ENCODE measurements at places on chromosomes 11 and 22.

DNA sequence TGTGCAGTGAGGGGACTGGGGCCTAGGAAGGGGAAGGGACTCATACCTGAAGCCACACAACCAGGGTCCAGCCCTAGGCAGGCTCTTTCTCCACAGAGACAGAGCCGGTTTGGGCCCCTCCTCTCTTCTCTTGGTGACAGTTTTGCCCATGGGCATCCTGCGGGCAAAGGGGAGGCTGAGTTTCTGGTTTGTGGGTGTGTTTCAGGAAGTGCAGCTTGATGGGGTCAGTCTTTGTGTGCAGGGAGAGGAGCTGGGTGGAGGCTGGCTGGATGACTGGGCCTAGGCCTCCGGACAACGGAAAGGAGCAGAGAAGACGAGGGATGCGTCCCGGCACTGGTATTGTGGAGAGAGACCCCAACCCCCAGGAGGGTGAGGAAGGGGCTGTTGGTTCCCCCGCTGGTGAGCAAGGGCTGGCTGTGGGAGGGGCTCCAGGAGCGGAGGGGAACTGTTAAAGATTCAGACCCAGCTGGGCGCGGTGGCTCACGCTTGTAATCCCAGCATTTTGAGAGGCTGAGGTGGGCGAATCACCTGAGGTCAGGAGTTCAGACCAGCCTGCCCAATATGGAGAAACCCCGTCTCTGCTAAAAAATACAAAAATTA lies 23.4 kb upstream of the CELSR1 start:
- no peak for DNase-seq

- no peak for DNase-seq
These were observed 5.6 kb upstream of the MS4A7 start for GRCh38 chr11:60372767-60373166.

DNA sequence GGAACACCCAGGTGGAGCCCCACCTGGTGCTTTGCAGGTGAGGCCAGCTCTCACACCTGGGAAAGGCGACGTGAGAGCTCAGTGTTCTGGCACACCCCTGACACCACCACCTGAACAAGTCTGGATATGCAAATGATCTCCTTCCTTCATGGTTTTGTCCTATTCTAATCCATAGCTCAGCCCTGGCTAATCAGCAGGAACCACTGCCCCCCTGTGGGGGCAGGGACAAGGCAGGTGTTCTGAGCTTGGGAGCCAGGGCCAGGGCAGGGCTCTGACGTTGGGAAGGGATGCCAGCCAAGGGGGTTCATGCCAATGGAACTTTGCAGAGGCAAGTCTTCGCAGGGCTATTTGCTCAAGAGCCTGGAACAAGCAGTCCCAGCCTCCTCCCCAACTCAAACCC lies 144.2 kb downstream of the TRIM29 start:
- no peak for DNase-seq

- no peak for DNase-seq
These were observed 61.5 kb downstream of the BTG4 start for GRCh38 chr11:111450480-111451320.

DNA sequence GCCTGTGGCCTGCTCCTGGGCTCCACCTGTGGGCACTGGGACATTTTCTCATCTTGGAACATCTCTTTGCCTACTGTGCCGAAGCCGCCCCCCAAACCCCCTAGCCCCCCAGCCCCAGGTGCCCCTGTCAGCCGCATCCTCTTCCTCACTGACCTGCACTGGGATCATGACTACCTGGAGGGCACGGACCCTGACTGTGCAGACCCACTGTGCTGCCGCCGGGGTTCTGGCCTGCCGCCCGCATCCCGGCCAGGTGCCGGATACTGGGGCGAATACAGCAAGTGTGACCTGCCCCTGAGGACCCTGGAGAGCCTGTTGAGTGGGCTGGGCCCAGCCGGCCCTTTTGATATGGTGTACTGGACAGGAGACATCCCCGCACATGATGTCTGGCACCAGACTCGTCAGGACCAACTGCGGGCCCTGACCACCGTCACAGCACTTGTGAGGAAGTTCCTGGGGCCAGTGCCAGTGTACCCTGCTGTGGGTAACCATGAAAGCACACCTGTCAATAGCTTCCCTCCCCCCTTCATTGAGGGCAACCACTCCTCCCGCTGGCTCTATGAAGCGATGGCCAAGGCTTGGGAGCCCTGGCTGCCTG lies 1.4 kb downstream of the SMPD1 start:
- no peak for DNase-seq

GRCh38 chr11:92380882-92381281 lies 156.3 kb downstream of the FAT3 start:
- DNase-seq = peak; percentile 68

DNA sequence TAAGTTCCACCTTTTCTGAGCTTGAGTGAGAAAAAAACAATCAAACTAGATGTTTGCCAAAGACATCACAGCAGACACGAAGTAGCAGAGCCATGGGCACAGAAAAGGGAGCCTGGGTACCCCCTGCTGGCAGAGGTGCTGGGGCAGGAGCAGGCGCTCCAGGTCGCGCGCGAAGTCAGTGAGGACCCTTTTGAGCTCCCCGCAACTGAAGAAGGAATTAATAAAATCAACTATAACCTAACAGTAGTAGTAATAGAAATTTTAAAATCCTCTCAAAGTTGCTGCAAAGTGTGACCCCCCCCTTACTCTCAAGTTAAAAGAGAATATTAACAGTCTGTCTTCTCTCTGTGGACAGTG lies 20.0 kb upstream of the PARVB start:
- no peak for DNase-seq

DNA sequence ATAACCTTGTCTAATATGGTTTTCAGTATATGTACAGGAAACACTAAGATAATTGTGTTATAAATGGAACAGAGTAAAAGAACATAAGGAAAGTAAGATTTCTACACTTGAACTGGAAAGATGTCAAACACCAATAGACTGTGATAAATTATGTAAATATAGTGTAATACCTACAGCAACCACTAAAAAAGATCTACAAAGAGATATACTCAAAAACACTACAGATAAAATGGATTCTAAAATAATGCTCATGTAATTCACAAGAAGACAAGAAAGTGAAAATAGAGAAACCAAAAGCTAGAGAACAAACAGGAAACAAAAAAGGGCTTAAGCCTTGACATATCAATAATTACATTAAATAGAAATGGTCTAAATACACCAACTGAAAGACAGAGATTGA lies 30.9 kb downstream of the DEUP1 start:
- DNase-seq = no peak

- DNase-seq = no peak
These were observed 96.4 kb upstream of the LDLRAD3 start for GRCh38 chr11:35847473-35847872.

DNA sequence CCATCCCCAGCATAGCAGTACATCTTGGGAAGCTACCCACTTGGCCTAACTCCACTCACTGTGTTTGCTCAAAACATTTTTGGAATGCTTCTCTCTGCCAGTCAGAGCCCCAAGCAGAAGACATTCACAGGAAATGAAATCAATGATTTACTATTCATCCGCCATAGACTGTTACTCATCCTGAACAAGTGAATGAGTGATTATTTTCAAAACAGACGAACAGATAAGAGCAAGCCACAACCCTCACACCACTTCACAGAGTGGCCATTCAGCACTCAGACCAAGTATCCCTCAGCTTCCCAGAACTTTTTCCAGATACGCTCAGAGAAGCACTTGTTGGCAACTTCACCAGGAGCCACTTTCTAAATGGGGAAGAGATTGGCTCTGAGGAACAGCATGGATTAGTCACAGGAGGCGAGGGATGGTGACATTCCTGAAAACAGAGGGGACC lies 13.0 kb upstream of the UBASH3B start:
- DNase-seq = peak; percentile 93

- DNase-seq = no peak
These were observed 6.5 kb downstream of the RIBC2 start for GRCh38 chr22:45420011-45420410.

- no peak for DNase-seq
These were observed 3.3 kb downstream of the SPATA19 start for GRCh38 chr11:133842053-133842452.

GRCh38 chr11:12544986-12545775 lies 129.0 kb upstream of the TEAD1 start:
- DNase-seq = no peak

DNA sequence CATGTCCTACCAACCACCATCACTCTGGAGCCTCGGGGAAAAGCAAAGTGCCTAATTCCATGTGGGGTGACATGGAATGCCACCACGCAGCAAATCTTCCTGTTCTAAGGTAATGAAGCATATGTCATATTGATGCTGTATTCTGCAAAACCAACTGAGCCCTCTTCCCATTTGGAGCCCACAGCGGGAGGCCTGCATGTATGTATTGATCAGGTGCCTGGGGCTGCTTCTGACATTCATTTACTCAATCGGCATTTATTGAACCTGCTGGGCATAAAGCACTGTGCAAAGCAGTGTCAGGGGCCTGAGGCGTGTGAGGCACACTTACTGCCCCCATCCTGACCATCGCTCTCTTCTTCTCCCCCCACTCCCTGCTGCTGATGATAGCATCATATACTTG lies 39.1 kb downstream of the ANKK1 start:
- DNase-seq = no peak

GRCh38 chr11:8361664-8362210 lies 98.1 kb upstream of the LMO1 start:
- no peak for DNase-seq

DNA sequence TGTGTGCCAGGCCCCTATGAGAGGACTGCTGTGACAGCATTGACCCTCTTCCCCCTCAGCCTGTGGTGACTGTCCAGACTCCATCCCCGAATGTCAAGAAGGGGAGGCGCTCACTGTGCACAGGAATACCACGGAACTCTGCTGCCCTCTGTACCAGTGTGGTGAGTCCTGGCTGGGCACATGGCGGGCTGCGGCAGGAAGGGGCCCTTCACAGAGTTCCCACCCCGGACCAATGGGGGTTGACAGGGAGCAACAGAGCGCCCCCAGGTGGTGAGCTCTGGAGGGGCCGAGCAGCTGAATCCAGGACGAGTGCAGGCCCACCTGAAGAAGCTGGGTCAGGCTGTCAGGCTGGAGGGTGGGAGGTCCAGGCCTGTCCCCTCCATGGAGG lies 83.8 kb upstream of the MYOD1 start:
- no peak for DNase-seq

- DNase-seq = no peak
These were observed 3.9 kb downstream of the ACP2 start for GRCh38 chr11:47244448-47245350.

DNA sequence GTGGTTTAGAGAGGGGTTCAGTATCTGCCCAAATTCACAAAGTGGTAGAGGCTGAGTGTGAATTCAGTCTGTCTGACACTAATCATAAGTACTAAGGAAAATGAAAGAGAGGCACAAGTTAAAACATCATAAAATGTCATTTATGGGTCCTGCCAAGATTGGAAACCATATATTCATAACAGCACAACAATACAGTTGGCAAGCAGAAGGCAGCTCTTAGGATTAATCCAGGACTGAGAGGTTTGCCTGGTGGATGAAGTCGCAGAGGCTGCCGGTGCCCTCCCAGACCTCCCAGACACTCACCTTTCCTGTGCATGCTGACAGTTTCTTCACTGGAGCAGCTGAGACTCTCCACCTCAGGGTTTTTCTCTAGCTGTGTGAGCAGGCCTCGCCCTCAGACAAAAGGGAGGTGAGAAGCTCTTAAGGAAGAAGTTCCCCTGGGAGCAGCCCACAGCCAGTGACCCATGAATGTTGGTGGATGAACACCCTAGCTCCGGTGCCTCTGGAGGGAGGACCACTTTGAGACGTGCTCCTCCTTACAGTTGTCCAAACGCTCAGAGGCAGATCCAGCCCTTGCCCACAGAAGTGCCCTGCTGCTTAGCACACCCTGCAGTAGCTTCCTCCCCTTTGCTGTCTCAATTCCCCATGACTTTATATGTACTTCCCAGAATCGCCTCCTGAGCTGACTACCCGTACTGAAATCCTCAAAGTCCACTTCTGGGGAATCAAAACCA lies 43.7 kb downstream of the MAML2 start:
- no peak for DNase-seq

GRCh38 chr22:49595465-49596078 lies 232.1 kb downstream of the BRD1 start:
- DNase-seq = no peak
